ENCODE measurements at places on chromosomes 4 and X.
A peak's percentile ranks its signal among the peaks of the same experiment; 100 is the strongest.

GRCh38 chr4:2672700-2673099 is 83.4 kb downstream of the TNIP2 start:
- no peak for DNase-seq

DNA sequence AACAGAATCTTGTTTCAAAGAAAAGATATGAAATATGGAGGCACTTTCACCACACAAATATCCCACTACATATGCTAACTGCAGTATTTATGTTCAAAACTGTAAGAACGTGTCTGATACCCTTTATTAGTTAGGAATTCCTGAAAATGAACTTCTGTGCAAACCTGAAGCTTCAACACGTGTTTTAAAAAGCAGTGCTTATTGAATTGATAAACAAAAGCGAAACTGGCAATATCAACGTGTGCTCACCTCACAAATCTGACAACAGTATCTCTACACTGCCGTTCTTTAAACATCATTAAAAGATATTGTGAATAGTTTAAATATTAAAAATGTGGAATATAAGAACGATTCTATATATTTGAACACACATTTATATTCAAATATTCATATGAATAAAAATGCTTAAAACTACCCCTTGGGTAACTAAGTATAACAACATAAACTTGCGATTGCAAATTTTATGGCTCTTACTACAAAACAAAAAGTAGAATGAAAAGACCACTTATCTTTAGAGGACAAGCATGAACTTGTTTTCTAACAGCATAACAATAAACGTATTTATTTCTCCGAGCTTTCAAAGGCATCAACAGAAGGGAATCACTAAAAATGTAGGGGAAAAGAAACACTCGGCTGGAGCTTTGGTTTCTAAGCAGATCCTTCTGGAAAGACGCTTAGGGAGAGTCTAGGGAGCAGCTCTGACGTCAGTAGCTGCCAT is at the start of gene LRP2BP:
LRP2BP (minus strand) TSS at position 687 of the 718 bp plus-strand sequence. CDS start 17,738 bp downstream, outside the sequence.
- peak; percentile 41 for DNase-seq

DNA sequence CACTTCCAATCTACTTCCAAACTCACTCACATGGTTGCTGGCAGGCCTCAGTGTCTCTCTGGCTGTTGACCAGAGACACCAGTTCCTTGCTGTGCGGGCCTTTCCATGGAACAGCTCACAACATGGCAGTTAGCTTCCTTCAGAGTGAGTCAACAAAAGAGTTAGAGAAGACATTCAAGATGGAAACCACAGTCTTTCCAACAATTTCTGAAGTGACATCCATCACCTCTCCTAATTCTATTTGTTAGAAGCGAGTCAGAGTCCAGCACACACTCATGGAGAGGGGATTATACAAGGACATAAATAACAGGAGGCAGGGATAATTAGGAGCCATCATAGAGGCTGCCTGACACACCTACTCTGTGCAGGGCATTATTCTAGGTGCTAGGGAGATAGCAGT is 62.5 kb upstream of the TMEM164 start:
- no peak for DNase-seq

- no peak for DNase-seq
Observed at GRCh38 chr4:30555775-30556174, 164.4 kb upstream of the PCDH7 start.

GRCh38 chr4:22413471-22413870 is 102.4 kb downstream of the ADGRA3 start:
- no peak for DNase-seq

GRCh38 chr4:24889991-24890390 is 22.9 kb downstream of the CCDC149 start:
- DNase-seq = no peak

- peak; percentile 49 for DNase-seq
Observed at GRCh38 chr4:138910195-138910913, 105.2 kb upstream of the NOCT start.

All from kidney glomerular epithelial cell (primary cell).